ENCODE measurements at places on chromosomes 5 and 9.

GRCh38 chr5:57878301-57878722, 395.7 kb upstream of the ACTBL2 start:
- DNase-seq: no peak

- DNase-seq: no peak
Observed at GRCh38 chr5:80554646-80555045, 15.4 kb downstream of the ANKRD34B start.

- DNase-seq: no peak
Observed at GRCh38 chr9:87713988-87714330, 12.0 kb upstream of the CTSL start.

DNA sequence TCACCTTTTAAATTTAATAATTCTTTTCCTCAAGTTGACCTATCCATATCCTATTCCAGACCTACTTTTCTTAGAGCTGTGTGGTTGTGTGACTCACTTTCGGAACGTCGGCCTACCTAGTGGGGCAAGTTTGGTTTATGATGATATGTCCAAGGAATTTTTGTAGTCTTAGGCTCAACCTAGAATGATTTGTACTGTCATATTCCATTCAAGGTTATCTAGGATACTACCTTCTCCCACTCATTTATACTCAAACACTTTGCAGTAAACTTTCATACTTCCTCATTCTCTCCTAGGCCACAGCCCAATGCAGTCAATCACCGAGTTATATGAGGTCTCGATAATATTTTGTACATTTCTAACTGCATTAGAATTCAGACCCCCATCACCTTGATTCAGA, 61.9 kb downstream of the PIK3R1 start:
- no peak for DNase-seq

- no peak for DNase-seq
Observed at GRCh38 chr5:106720367-106720766, 950.4 kb downstream of the EFNA5 start.

- DNase-seq: no peak
Observed at GRCh38 chr9:132648685-132649084, 21.1 kb downstream of the DDX31 start.

DNA sequence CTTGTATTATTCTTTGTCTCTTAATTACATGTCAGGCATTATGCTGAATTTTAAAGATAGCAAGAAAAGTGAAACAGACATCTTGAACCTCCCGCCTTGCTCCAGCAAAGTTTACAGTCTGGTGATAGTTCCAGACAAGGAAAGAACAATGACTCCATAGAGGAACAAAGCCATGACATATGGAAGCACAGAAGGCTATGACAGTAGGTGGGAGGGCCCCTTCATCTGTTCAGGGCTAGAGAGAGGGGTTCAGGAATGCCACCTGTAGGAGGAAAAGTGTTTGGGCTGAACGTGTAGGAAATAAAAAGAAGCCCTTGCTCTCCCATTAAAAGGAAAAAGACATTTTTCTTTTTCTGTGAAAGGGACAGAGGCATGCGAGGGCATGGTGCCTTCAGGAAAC, 315.6 kb downstream of the TRIM32 start:
- DNase-seq: no peak

DNA sequence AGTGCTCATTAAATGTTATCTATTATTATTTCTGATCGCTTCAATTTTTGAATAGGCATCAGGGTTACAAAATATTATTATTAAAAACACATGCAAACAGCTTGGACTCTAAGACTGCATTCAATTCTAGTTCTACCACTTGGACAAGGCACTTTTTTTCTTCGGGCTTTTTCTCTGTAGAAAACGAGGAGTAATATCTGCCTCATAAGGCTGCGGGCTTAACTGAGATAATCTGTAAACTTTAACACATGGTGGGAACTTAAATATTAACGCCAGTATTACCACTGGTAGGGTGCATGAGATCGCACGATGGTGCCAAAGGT, 511 bp upstream of the SPDL1 start:
- DNase-seq: no peak

DNA sequence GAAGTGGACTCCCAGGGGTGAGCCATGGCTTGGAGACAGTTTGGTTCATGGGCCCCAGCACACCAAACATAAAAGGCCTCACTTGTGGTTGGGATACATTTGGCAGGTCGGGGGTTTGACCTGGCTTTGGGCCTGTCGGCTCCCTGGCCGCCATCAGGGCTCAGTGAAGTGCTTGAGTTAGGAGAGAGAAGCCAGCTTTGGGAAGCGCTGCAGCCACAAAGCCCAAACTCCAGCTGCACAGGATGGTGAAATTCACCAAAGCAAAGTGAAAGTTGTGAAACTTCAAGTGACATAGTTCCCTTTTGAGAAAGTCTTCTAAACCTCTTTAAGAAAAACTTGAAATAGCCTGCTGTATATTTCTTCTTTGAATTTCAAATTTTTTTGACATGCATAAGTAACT, 27.5 kb downstream of the SLC46A2 start:
- DNase-seq: no peak

- DNase-seq: peak; percentile 91
Observed at GRCh38 chr9:137236238-137236935, 4.7 kb upstream of the TUBB4B start.

DNA sequence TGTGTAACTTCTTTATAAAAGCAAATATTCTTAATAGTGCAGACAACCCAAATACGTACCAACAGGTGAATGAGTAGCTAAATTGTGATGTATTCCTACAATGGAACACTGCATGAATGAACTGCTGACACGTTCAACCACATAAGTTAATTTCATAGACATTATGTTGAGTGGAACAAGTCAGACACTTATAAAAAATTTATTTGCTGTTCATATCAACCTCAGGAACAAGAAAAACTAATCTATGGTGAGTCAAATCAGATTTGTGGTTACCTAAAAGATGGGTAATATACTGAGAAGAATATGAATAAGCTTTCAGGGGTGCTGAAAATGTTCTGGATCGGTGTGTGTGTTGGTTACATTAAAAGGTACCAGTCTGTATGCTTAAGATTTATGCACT, 35.7 kb downstream of the INVS start:
- no peak for DNase-seq

DNA sequence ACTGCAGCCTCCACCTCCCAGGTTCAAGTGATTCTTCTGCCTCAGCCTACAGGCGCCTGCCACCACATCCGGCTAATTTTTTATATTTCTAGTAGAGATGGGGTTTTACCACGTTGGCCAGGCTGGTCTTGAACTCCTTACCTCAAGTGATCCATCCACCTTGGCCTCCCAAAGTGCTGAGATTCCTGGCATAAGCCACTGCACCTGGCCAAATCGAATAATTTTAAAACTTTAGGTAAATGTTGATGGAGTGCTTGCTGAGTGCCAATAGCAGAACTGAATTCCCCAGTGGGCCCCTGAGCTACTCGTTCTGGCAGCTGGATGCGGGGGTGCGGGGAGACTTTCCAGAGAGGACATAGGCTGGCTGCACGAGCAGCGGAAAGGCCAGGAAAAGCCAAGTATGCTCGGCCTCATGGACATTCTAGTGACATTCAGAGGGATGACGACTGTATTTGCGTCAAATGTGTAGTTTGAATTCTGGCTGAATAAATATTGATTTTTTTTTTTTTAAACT, 16.8 kb downstream of the TRAF2 start:
- no peak for DNase-seq

- no peak for DNase-seq
Observed at GRCh38 chr5:135438636-135439221, 8.4 kb downstream of the DCANP1 start.

DNA sequence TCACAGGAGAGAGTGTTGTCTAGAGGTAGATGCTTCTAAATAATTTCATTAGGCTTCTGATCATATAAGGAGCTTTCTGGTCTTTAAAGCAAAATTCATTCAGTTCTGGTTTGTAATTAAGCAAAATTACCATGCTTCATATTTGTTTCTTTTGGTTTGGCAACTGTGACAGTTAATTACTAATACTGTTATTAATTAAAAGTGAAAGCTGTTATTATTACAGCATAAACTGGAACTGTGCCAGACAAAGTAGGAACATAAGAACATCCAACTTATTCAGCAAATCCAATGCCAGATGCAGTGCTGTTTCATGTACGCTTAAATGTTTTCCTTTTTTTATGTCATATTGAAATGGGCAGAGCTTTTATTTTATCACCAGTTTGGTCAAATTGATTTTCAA, 70.4 kb upstream of the DAB2 start:
- DNase-seq: no peak

GRCh38 chr5:11390291-11390767, 513.9 kb downstream of the CTNND2 start:
- DNase-seq: no peak

DNA sequence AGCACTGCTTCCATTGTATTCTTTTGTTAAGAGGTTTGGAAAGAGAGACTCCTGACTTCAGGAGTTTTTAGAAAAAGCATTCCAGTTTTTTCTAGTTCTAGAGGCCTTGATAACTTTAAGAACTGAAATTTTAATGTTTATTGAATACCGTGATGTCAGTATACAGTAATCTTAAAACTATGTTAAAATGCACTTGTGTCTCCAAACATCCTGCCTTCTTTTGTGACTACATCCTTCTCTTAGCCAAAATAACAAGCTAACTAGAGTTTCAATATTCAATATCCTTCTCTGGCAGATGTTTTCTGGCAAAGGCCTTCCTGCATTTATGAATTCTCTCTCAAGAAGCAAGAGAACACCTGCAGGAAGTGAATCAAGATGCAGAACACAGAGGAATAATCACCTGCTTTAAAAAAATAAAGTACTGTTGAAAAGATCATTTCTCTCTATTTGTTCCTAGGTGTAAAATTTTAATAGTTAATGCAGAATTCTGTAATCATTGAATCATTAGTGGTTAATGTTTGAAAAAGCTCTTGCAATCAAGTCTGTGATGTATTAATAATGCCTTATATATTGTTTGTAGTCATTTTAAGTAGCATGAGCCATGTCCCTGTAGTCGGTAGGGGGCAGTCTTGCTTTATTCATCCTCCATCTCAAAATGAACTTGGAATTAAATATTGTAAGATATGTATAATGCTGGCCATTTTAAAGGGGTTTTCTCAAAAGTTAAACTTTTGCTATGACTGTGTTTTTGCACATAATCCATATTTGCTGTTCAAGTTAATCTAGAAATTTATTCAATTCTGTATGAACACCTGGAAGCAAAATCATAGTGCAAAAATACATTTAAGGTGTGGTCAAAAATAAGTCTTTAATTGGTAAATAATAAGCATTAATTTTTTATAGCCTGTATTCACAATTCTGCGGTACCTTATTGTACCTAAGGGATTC, 43.1 kb downstream of the NDFIP1 start:
- DNase-seq: peak; percentile 30

- peak; percentile 36 for DNase-seq
Observed at GRCh38 chr5:154485096-154485491, 7.1 kb upstream of the HAND1 start.

DNA sequence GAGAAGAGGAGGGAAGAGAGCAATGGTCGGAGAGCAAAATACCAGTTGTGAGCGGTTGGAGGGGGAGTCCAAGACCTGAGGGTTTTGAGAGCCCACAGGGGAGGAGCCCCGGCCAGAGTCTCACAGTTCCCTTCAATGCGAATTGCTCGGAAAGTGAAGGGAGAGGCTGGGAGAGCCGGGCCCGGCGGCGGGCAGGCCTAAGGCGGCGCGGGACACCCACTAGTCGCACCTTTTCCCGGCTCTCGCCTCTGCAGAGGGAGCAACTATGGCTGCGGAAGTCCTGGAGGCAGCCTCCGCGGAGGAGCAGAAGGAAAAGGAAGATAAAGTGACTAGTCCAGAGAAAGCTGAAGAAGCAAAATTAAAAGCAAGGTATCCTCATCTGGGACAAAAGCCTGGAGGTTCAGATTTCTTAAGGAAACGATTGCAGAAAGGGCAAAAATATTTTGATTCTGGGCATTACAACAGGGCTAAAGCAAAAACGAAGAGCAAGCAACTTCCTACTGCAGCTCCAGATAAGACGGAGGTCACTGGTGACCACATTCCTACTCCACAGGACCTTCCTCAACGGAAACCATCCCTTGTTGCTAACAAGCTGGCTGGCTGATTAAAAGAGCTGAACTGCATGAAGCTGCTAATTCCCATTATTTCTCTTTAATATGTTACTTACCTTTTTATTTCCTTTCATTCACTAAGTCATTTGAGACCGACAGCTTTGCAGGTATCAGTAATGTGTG, 6.5 kb upstream of the BTNL3 start:
- no peak for DNase-seq

DNA sequence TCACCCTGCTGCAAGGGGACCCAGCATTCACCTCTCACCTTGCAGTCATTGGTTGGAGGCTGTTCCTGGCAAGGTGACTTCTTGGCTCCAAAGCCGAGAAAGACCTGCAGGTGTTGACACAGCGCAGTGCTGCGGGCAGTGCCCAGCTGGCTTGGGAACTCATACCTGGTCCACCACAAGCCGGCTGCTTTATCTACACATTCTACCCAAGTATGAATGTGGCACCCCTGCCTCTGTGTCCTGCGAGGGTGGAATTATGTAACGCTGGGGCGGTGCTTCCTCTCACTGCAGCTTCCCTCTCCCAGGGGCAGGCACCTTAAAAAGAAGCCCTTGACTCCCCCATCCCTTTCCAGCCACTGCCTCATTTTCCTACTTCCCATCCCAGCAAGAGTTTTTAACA, 2.5 kb upstream of the ZMYND19 start:
- DNase-seq: no peak

- no peak for DNase-seq
Observed at GRCh38 chr9:70427161-70427945, 12.9 kb upstream of the KLF9 start.

DNA sequence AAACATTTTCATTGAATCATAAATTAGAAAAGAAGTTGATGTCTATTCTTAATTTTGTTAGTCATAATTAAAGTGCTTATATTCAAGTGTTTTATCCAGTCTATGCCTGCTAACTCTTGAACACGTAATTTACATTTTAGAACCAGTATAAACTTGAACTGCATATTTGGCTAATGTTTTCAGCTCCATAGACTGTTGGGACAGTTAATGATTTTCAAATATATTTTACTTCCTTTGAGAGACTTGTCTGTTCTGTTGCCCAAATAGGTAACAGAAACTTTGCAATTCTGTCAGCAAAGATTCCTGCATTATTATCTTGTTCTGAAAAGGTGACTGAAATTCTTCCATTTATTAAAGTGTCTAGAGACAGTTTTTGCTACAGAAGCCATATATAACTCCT, 7.8 kb downstream of the ITGA2 start:
- DNase-seq: no peak

- DNase-seq: no peak
Observed at GRCh38 chr9:98900725-98901124, 43.0 kb upstream of the COL15A1 start.

- DNase-seq: no peak
Observed at GRCh38 chr5:14526493-14526892, 55.1 kb upstream of the OTULINL start.

- DNase-seq: peak; percentile 88
Observed at GRCh38 chr9:76415731-76416130, 21.5 kb upstream of the RFK start.

GRCh38 chr5:73764586-73764985, 138.6 kb downstream of the ARHGEF28 start:
- no peak for DNase-seq

- no peak for DNase-seq
Observed at GRCh38 chr9:8259028-8259427, 459.4 kb upstream of the DMAC1 start.

DNA sequence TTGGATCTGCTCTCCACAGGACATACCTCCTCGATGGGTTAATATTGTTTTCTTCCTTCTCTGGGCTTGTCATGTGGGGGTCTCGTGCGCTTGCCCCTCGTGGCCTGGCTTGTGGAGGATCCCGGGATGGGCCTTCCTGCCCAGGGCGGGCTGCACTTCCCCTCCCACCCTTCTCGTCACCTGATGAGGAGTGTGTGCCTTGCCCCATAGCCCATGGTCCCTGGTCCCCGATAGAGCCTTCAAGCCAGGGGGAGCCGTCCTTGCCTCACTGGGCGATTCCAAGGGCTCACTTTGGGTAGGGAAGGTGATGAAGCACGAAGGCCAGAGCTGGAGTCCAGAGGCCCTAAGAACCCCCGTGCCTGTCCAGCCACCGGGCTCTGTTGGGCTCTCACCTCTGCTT, 28.7 kb downstream of the DYNC2I2 start:
- DNase-seq: no peak

Measured in COR-L47 (cell line).